ENCODE measurements at places on chromosomes 5 and 9.

GRCh38 chr9:110626101-110626829 lies 42.3 kb upstream of the MUSK start:
- DNase-seq: no peak

- no peak for DNase-seq
These were observed 182.6 kb upstream of the GLRA1 start for GRCh38 chr5:152107220-152107619.

GRCh38 chr5:179819296-179820126 lies 1.2 kb upstream of the SQSTM1 start:
- DNase-seq: no peak

GRCh38 chr5:111068213-111068612 lies 3.3 kb upstream of the TSLP start:
- no peak for DNase-seq

DNA sequence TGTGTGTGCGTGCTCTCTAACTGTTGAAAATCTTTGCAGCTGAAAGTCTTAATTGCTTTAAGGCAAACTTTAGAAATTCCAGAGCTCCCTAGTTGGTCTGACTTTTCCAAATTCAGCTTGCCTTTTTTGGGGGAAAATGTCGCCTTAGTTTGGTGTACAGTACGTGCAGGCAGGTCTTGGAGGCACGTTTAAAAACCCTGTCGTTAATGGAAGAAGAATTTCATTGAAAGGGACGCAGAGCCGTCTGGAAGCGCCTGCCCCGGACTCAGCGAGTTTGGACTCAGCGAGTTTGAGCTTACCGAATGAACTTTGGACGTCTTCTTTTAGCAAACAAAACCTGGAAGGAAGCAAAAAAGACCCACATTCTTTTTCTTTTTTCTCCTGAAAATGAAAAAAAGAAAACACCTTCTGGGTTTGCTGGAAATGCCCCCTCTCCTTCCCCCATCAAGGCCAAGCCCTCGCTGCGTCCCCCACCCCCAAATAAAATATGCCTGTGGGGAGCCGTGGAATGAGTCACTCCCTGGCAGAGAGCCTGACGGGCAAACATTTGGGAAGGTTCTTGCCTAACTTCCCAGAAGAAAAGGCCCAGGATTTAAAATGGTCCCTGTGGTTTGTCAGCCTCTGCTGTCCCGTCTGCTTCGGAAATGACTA lies 1.5 kb downstream of the NEK6 start:
- no peak for DNase-seq

DNA sequence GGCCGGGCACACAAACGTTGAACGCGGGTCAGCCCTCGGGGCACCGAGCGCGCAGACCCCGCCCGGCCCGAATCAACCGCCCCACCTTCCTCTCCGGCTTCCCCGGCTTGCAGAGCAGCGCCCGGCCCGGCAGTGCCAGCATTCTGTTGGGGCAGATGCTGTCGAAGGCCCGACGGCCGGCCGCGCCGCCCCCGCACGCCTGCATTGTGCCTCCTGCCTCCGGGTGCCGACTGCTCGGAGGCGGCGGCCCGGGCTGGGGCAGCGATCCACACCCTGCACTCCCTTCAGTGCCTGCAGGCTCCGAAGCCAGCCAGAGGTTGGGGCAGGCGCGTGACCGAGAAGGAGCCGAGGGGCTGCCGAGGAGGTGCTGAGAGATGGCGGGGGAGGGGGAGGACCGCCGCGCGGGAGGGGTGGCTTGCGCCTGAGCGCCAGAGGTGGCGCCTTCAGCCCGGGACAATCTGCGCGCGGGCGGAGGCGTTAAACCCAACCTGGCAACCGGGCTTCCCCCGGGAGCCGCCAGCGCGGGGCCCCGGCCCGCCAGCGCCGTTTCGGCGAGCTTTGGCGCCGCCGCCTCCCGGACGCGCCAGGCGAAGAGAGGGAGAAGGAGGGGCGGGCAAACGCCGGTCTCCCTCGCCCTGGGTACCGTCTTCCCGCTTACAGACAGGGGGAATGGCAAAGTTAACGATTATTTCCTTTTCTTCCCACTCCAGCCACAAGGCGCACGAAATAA lies at the start of gene MCIDAS:
Gene MCIDAS (minus strand): TSS at position 382 of the 730 bp plus-strand sequence. CDS start 177 bp downstream, at position 205.
- DNase-seq: no peak

DNA sequence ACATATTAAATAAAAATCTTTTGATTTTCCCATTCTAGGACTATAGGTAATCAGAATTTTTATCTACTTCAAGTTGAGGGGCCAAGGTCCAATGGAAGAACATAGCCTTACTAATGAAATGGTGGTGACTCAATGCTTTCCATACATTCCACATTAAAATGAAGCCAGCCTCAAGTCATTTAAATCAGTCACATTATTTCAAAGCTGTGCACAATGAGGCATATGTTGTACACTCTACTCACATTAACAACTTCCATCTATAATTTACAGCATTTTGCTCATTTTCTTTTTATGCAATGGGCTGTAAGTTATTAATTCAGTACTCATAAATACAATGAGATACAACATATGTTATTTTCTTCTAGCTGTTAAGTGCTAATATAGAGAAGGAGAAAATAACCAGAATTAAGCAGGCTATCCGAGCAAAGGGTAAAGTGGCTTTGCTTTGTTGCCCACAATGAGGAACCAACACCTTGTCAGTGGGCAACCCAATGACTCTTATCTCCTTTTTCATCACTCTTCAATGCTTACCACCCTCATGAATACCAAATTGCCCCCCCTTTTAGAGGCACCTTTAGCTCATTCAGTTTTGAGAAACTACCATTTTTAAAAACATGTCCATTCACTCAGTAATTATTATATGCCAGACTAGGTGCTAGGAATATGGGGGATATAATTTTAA lies 52.4 kb downstream of the TTLL11 start:
- no peak for DNase-seq

- DNase-seq: no peak
These were observed 66.8 kb upstream of the ABL1 start for GRCh38 chr9:130768265-130768664.

DNA sequence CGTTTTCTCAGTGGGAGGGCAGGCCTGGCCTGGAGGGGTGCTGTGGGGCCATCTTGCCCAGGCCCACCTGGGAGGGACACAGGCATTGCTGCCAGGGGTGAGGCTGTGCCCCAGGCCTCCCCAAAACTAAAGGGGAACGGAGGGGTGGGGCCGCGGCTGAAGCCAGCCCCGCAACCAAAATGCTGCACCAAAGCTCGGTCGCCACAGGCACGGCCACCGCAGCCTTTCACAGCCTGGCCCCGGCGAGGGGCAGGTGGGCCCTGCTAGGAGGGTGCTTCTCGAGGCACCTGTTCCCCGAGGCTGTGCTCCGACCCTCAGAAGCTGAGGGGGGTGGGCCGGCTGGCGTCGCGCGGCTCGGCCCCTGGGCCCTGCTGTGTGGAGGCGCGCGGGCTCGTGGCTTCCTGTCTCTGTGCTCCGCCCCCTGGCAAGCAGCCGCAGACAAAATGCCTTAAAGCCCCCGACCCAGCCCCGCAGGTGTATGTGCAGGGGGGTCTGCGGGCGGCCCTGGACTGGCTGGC lies 57.6 kb downstream of the JAK2 start:
- no peak for DNase-seq

- DNase-seq: no peak
These were observed 117.8 kb downstream of the FGF18 start for GRCh38 chr5:171537070-171537849.
